ENCODE measurements at places on chromosomes 11 and 22. TPM values are rescaled to one million over a fixed set of nuclear protein-coding genes. Genes with fewer than 3 reads are reported as not detected.

DNA sequence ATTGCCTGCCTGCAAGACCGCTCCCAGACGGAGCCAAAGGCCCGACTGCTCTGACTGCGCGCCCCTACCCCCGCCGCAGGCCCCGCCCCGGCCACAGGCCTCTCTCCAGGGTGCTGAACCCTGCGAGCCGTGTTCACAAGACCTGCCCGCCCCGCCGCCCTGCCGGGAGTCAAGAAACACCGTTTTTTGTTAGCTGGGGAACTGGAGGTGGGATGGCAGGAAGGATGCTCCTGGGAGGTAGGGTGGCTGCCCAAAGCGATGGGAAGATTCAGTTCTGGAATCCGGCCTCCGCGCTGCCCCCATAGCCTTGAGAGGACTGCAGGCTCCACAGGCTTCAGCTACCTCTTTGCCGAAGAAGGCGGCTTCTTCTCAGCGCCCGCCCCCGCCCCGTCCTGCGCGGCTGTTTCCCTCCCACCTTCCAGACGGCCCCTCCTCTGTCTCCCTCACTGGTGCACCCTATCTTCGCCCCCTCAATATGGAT is 2.7 kb upstream of the PDE2A start:
- peak; percentile 56 for DNase-seq
- H3K4me1 ChIP-seq, result peaks cover 6% of the 10 kb centered on the region
- no peak overlapping the region for H3K4me3 ChIP-seq
- no peaks in the 10 kb centered on the region for H3K36me3 ChIP-seq
- H3K27me3 ChIP-seq, result peaks cover 46% of the 10 kb centered on the region
- H3K27ac ChIP-seq, result no peak overlapping the region

DNA sequence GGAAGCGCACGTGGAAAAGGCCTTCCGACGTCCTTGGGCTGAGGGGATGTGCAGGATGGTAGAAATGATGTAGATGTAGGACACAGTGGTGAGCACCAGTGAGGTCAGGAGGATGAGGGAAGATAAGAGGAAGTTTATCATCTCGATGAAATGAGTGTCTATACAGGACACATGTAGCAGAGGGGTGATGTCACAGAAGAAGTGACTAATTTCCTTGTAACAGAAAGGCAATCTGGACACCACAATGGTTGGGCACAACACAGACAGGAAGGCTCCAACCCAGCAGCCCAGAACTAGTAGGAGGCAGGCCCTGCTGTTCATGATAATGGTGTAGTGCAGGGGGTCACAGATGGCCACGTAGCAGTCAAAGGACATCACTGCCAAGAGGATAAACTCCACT is 35.0 kb upstream of the OR6M1 start:
- H3K36me3 ChIP-seq, result no peaks in the 10 kb centered on the region
- no peak for DNase-seq
- H3K4me1 ChIP-seq, result no peaks in the 10 kb centered on the region
- no peaks in the 10 kb centered on the region for H3K27me3 ChIP-seq

- no peak overlapping the region for H3K4me3 ChIP-seq
- no peaks in the 10 kb centered on the region for H3K36me3 ChIP-seq
- H3K27me3 ChIP-seq, result no peaks in the 10 kb centered on the region
- no peak overlapping the region for H3K27ac ChIP-seq
- H3K4me1 ChIP-seq, result peaks cover 14% of the 10 kb centered on the region
Observed at GRCh38 chr22:26597026-26597425, 7.1 kb upstream of the TPST2 start.

- no peak overlapping the region for H3K4me3 ChIP-seq
- H3K4me1 ChIP-seq, result no peaks in the 10 kb centered on the region
- no peak for DNase-seq
- no peaks in the 10 kb centered on the region for H3K27me3 ChIP-seq
- no peak overlapping the region for H3K27ac ChIP-seq
Observed at GRCh38 chr11:27370374-27370773, 7.4 kb upstream of the CCDC34 start.

DNA sequence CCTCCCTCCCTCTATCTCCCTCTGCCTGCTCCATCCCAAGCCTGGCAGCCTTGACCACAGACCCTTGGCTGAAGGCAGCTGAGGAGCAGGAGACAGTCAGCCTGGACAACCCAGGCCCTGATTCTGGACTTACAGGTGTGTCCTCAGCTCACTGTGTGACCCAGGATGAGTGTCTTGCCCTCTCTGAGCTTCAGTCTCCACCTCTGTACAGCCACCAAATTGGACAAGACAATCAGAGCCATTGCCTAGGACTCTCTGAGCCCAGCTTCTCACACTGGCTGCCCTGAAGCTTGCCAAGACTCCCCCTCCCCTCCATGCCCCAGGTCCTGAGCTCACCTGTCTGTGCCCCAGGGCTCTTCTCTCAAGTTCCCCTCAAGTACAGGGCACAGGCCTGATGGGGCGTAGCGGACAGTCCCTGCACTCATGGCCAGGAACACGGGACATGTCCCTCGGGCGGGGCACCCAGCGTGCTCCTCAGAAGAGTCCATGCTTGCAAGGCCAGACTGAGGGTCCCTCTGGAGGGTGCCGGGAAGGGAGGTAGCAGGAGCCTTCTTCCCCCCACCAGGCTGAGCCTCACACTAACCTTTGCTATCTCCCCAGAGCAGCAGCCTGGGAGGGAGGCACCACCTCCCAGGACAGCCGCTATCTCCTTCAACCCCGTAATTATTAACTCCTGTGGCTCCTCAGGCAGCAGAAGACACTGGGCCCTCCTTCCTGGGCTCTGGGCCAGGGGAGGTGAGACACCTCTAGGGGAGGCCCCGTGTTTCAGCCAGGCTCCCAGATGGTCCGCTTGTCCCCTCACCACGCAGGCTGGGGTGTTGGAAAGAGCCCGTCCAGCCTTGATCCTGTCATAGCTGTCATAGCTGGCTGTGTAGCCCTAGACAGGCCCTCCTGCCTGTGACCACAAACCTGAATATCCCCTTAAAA is 2.6 kb upstream of the RAB3IL1 start:
- H3K4me1 ChIP-seq, result peaks cover 43% of the 10 kb centered on the region
- H3K27me3 ChIP-seq, result no peaks in the 10 kb centered on the region
- H3K36me3 ChIP-seq, result no peaks in the 10 kb centered on the region
- no peak for DNase-seq
- H3K4me3 ChIP-seq, result no peak overlapping the region

- no peak overlapping the region for H3K4me3 ChIP-seq
- H3K27ac ChIP-seq, result no peak overlapping the region
- no peaks in the 10 kb centered on the region for H3K4me1 ChIP-seq
- H3K27me3 ChIP-seq, result no peaks in the 10 kb centered on the region
- DNase-seq, result no peak
Observed at GRCh38 chr22:31583861-31584485, 78.0 kb downstream of the PISD start.

- DNase-seq, result no peak
- H3K36me3 ChIP-seq, result no peaks in the 10 kb centered on the region
- H3K4me3 ChIP-seq, result no peak overlapping the region
- H3K27ac ChIP-seq, result no peak overlapping the region
- H3K4me1 ChIP-seq, result no peaks in the 10 kb centered on the region
- no peaks in the 10 kb centered on the region for H3K27me3 ChIP-seq
Observed at GRCh38 chr11:6733326-6734275, 38.2 kb downstream of the OR2AG2 start.

DNA sequence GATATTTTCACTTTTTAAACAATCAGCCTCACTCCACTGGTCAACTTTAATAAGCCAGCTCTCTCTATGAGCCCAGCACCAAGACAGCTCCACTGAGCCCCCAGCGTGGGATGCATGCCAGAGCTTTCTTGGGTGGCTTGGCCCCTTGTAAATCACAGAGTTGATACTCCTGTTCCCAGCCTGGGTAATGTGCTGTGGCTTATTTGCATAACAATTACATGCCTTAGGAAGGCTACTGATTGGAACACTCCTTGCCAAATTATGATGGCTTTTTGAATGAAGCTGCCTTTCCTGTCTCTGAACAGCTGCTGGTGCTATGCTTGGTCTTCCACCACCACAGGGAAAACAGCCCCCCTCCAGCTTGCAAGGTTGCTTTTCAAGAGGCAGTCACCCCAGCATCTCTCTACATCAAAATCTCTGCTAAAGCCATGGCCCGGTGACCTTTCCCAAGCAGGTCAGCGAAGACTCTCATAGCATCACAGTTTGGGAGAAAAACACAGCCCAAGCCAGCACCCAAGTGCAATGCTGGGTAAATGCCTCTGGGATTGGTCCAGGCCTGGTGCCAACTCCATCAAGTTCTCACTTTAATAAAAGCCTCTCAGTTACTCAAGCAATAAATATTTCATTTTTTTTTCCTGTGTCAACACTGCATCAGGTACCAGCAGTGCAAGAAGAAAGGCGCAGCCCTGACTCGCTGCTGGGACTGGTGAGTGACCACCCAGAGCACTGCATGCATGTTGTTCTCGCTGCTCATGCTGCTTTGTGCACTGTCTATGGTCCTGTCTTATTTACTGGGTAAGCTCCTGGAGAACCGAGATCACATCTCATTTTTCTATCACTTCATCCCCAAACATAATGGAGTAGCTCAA is 549.3 kb downstream of the OPCML start:
- DNase-seq, result no peak
- no peak overlapping the region for H3K4me3 ChIP-seq
- no peak overlapping the region for H3K27ac ChIP-seq
- no peaks in the 10 kb centered on the region for H3K4me1 ChIP-seq

DNA sequence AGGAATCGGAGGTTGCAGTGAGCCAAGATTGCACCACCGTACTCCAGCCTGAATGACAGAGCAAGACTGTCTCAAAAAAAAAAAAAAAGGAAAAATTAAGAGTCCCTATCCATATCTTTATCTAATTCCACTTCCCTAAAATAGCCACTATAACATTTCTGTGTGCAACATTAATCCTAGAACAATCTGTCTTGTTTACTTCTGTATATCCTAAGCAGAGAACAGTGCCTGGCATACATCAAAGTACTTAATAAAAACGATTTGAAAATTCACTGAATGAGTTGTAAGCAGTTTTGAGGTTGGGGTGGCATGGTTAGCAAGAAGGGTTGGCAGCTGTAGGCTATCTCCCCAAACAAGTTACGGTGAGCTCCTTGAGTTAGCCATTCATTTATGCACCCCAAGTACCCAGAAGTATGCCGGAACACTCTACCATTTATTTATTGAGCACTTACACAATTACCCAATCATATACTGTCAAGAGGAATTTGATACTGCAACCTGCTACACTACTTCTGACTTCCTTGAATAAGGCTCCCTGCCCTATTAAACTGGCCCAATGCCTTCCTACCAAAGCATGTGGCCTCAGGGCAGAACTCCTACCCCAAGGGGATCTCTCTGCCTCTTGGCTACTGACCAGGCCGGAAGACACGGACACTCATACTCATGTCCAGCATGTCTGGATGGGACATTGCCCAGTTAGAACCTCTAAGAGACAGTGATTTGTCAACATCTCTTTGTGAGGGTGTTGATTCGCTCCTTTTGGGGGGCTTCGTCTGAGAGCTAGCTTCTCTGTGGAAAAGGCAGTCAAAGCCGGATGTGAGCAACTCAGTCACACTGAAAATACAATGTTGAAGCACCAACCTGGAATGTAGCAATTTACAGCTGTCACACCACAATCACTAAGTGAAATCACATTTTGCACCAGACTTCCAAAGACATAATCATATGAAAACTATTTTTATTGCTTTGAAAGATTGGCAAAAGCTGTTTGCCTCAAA is 16.3 kb upstream of the TMEM41B start:
- H3K4me1 ChIP-seq, result peaks cover 13% of the 10 kb centered on the region
- peak overlapping the region; percentile 69 for H3K27ac ChIP-seq
- no peaks in the 10 kb centered on the region for H3K27me3 ChIP-seq
- no peaks in the 10 kb centered on the region for H3K36me3 ChIP-seq

DNA sequence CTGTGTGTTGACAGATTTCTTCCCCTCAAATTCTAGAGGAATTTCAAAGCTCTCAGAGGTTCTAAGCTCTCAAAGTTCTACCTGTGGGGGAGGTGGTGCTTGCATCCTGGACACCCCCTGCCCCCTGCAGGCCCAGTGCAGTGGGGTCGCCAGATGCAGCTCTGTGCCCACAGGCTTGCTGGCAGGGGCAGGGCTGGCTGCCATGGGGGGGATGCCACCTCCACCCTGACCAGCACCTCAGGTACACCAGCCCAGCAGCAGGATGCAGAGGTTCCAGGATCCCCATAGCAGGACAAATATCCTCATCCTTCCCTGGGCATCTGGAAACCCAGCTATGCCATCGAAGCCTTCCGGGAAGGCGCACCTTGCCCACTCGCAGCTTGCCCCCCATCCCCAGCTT is 91.1 kb downstream of the BRD1 start:
- H3K27ac ChIP-seq, result no peak overlapping the region
- no peaks in the 10 kb centered on the region for H3K4me1 ChIP-seq
- no peaks in the 10 kb centered on the region for H3K27me3 ChIP-seq
- H3K36me3 ChIP-seq, result no peaks in the 10 kb centered on the region
- no peak overlapping the region for H3K4me3 ChIP-seq

- peak; percentile 86 for DNase-seq
- H3K36me3 ChIP-seq, result no peaks in the 10 kb centered on the region
- peaks cover 76% of the 10 kb centered on the region for H3K4me1 ChIP-seq
- H3K27ac ChIP-seq, result peak overlapping the region; percentile 92
- H3K4me3 ChIP-seq, result peak overlapping the region; percentile 64
- H3K27me3 ChIP-seq, result peaks cover 3% of the 10 kb centered on the region
Observed at GRCh38 chr22:39242595-39243438, 2.0 kb downstream of the PDGFB start.

DNA sequence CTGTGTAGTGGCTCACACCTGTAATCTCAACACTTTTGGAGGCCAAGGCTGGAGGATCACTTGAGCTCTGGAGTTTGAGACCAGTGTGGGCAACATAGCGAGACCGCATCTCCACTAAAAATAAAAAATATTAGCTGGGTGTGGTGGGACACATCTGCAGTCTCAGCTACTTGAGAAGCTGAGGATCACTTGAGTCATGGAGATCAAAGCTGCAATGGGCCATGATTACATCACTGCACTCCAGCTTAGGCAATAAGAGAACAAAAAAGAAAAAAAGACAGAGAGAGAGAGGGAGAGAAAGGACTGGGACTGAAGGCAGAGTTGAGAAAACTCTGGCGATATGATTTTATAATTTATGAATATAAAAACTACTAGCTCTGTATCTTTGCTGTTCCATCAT is 473.1 kb downstream of the LRRC4C start:
- no peak overlapping the region for H3K27ac ChIP-seq
- no peaks in the 10 kb centered on the region for H3K36me3 ChIP-seq
- no peak overlapping the region for H3K4me3 ChIP-seq
- H3K27me3 ChIP-seq, result no peaks in the 10 kb centered on the region

- H3K27me3 ChIP-seq, result no peaks in the 10 kb centered on the region
- no peak overlapping the region for H3K27ac ChIP-seq
- DNase-seq, result no peak
- peaks cover 1% of the 10 kb centered on the region for H3K4me1 ChIP-seq
- no peak overlapping the region for H3K4me3 ChIP-seq
Observed at GRCh38 chr22:39962071-39962470, 1.9 kb downstream of the TMA7B start.

The DEUP1 gene
- total RNA-seq, result not detected

The TEX54 gene
- total RNA-seq, result not detected

The KCNJ5 gene
- total RNA-seq, result 7.5 TPM

The ART5 gene
- 3.6 TPM for total RNA-seq

All from upper lobe of left lung (tissue), 6 donors.